CD4-positive, alpha-beta T cell treated with Interleukin-17A for 1 hour (primary cell): ENCODE measurements at places on chromosomes 6 and 20.

GRCh38 chr6:135181333-135182070 is 394 bp downstream of the MYB start:
- no peak for DNase-seq

DNA sequence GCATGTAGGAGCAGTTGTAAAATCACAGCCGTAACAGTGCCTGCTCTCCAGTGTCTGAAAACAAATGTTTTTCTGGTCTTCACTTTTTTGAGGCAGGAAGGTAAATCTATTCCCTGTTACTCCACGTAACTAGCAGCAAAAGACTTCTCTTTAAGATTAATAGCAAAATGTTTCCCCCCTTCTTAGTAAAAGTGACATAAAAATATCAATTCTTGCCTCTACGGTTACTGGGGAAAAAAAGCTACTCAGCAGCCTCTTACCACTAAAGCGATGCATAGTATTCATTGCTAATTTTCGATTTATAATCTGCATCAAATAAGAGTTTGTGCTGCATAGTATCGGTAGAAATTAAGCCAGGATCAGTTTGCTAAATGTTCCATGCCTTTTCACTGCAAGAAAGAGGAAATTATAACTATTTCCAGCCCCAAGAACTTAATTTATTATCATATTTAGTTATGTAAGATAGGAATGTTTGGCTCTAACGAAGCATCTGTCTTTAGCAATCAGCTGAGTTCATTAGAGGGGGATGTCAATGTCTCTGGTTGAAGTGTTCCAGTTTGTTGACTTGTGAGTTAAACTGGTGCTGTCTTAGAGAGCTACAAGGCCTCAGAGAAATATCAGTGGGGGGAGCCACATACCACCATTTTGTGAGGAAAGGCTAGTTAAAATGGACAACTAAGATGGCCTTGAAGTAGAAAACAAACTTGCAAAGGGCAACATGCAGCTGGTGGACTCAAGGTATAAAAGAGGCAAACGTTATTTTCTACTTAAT is 617 bp upstream of the TSPYL1 start:
- DNase-seq: peak; percentile 28

DNA sequence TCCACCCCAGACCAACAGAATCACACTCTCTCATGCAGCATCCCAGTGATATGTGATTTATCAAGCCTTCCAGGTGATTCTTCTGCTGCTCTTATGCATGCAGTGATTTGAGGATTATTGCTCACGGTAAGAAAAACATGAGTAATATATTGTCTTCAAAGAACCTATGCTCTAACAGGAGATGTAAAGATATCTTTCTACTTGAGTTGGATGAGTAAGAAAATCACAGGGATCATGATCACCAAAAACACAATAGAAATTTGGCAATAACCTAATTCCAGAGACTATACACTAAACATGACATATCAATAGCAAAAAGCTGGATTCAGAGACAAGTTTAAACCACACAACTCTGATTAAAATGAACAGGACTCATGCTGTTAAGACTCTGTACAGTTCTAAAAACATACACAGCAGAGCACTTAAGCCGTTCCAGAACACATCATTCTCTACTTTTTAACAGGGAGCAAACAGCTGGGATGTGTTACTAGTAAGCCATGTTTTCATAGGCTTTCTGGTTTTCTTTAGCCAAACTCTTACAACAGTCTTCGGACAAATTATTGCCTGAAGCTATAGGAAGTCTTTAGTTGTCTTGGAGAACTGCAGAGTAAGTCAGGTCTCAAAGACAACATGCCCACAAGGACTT is 568.6 kb downstream of the HAO1 start:
- DNase-seq: no peak

DNA sequence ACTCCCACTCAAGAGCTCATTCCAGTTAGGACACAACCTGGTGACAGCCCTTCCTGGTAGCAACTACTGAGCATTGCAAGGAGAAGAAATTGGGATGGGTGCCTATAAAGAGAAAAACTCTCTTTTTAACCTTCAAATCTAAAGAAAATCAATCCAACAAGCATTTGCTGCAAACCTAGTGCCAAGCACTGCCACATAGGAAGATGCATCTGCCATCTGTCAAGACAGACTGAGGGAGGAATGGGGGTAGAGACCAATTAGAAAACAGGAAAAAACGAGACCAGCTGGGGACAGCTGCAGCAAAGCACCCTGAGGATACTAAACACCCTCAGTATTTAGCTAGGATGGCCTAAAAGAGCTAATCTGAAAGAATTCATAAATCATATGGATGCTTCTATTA is 27.9 kb downstream of the HLA-DMB start:
- no peak for DNase-seq

- no peak for DNase-seq
Measured at GRCh38 chr20:995170-995569, 6.9 kb downstream of the RSPO4 start.

DNA sequence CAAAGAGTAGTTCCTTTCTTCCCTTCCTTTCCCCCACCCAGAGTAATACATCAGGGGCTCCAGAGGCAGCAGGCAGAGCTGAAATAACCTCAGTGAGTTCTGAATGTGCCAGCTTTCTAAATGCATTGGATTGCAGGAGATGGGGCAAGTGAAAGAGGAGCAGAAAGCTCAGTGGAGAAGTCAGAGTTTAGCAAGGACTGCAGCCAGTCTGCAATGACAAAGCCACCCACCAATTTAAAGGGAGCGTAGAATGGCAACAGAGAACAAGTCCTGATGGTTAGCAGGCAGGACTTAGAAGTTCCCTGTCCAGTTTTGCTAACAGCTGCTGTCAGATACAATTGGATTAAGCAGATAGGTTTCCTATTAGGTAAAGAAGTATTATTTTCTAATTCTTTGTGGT is 203.4 kb upstream of the RIN2 start:
- no peak for DNase-seq

DNA sequence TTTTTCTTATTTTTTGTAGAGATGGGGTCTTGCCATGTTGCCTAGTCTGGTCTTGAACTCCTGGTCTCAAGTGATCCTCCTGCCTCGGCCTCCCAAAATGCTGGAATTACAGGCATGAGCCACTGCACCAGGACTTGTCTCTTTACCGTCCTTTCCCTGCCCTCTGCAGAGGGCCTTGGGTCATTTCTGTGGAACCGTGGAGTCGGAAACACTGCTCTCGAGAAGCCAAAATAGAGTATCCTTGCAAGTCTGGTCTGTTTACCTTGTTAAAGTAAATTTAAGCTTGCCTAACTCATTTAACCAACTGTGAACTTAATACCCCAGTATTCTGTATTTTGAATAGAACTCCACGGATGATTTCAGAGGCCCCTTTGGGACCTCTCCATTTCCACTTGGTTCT is 51.4 kb downstream of the KDM1B start:
- no peak for DNase-seq

- DNase-seq: no peak
Measured at GRCh38 chr20:53957451-53958172, 112.8 kb downstream of the BCAS1 start.

DNA sequence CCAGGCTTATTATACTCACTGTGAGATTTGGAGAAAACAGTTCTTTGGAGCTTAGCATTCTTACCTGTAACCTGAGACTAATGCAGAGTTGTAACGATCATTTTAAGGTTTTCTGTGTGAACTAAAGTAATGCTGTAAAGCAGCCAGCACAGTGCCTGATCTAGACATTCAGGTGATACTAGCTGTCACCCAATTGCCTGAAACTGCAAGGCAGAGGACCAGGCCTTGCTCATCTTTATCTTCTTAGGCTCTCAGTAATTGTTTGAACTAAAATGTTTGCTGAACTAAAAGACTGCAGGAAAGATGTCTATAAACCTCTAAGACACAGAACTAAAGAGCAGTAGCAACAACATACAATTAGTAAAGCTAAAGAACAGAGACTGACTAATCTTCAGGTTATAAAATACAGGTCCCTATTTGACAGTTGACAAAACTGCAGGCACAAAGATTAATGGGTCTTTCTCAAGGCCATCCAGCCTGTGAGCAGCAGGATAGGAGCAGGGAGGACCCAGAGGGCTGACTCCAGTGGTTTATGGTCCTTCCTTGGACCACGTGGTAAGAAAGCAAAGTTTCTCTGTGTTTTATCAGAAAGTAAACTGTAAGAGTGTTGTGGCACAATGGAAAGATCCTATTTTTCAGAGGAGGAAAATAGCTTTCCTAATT is 31.4 kb downstream of the SMLR1 start:
- DNase-seq: no peak

GRCh38 chr6:13272131-13273046 is 55.9 kb downstream of the TBC1D7 start:
- DNase-seq: peak; percentile 23

DNA sequence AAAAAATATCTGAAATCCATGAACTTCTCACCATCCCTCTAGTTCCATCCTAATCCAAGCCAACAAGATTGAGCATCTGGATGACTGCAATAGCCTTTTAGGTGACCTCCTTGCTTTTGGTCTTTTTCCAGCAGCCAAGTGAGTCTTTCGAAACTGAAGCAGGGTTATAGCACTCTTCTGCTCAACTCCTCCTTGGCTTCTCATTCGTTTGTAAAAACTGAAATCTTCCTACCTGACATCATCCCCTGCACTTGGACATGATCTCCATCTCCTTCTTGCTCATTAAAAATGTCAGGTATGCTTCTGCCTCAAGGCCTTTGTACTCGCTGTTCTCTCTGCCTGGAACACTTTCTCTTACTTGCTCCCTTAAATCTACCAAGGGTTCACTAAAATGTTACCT is 46.0 kb downstream of the STX7 start:
- no peak for DNase-seq

DNA sequence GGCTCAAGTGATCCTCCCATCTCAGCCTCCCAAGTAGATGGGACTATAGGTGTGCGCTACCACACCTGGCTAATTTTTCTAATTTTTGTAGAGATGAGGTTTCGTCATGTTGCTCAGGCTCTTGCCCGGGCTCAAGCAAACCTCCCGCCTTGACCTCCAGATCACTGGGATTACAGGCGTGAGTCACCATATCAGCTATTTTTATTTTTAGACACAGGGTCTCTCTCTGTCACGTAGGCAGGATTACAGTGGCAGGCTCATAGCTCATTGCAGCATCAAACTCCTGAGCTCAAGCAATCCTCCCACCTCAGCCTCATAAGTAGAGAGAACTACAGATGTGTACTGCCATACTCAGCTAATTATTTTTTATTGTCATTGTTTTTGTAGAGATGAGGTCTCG is 41.7 kb downstream of the SLC23A2 start:
- DNase-seq: no peak

DNA sequence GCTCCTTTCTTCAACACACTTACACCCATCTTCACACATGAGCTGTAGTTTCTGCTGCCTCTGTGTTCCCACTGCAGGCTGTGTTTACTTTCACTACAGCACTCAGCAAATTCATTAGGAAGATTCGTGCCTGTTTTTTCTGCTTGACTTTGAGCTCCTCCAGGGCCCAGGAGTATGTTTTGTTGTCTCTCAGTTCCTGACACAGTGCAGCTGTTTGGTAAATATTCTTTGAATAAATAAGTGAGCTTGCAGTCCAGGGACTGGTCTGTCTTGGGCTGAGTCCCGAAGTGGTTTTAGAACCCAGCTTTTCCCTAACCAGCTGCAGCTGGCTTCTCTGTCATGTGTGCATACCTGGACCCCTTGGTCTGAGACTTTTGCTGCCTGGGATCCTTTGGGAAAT is 46.6 kb upstream of the CCN6 start:
- no peak for DNase-seq

- DNase-seq: no peak
Measured at GRCh38 chr20:54113566-54113965, 43.2 kb upstream of the BCAS1 start.

DNA sequence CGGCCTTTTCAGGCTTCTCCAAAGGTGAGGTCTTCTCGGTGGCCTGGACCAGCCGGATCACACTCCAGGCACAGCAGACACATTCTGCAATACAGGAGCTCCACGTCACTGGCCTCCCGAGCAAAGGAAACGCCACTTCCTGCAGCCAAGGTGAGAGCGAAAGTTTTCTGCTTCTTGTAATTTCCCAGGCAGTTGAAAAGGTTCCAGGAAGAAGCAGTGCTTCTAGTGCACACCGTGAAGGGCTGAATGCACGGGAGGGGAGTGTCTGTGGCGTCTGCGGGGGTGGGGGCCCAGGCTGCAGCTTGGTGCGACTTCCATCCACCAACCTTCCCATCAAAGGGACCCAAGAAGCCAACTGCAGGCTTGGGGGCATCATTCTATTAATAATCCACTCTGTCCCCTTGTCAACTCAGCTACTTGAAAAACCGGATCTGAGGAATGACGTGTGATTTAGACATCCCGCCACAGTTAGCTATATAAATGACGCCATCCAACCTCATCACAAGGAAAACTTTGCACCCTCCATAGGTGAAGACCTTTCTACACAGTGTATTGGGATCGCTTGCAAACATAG is 61.1 kb downstream of the NFATC2 start:
- peak; percentile 63 for DNase-seq

DNA sequence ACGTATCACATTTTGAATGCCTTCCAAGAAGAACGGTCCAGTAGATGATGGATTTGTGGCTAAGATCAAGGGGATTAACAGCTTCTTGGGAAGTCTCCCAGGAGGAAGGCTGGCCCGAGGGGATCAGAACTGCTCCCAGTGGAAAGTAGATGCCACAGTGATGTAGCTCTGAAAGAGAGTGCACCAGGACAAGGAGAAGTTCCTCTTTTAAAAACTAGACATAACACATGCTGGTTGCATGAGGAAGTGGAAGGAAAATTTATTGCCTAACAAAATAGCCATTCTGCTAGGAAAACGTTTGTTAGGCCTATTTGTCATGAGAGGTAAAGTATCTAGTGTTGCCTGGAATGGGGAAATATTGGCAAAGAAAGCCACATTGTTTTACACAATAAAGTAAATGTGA is 87.8 kb downstream of the CDH26 start:
- DNase-seq: peak; percentile 16

GRCh38 chr20:15449061-15449460 is 1111.6 kb upstream of the FLRT3 start:
- no peak for DNase-seq

GRCh38 chr6:47209632-47210031 is 100.1 kb downstream of the TNFRSF21 start:
- DNase-seq: no peak

DNA sequence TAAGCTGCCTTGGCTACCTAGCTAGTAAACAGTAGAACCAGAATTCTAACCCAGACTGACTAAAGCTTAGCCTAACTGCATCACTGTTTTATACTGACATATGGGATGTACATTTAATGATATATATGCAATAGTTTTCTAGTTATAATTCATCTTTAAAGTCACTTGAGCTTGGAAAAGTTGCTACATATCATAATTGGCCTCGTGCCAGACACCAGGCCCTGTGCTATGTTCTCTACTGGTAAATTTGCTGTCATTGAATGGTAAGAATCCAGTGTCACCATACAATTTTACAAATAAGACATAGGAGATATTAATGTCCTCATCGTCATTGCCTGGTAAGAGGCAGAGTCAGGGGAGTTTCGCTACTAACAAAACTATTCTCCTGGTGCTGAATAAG is 396.8 kb downstream of the CDKAL1 start:
- no peak for DNase-seq

GRCh38 chr6:116376149-116376548 is 5.4 kb downstream of the DSE start:
- no peak for DNase-seq

GRCh38 chr6:108841377-108841855 is 6.8 kb upstream of the ARMC2 start:
- peak; percentile 27 for DNase-seq

- no peak for DNase-seq
Measured at GRCh38 chr20:17316316-17317038, 89.6 kb downstream of the PCSK2 start.

GRCh38 chr6:11845664-11846577 is 67.3 kb upstream of the ADTRP start:
- DNase-seq: no peak

- DNase-seq: no peak
Measured at GRCh38 chr20:9677100-9677623, 161.7 kb downstream of the PAK5 start.
